Mammary epithelial cell (primary cell): ENCODE measurements at places on chromosomes 2 and 18.

- no peak for DNase-seq
Measured at GRCh38 chr2:39266916-39267434, 23.2 kb upstream of the CDKL4 start.

DNA sequence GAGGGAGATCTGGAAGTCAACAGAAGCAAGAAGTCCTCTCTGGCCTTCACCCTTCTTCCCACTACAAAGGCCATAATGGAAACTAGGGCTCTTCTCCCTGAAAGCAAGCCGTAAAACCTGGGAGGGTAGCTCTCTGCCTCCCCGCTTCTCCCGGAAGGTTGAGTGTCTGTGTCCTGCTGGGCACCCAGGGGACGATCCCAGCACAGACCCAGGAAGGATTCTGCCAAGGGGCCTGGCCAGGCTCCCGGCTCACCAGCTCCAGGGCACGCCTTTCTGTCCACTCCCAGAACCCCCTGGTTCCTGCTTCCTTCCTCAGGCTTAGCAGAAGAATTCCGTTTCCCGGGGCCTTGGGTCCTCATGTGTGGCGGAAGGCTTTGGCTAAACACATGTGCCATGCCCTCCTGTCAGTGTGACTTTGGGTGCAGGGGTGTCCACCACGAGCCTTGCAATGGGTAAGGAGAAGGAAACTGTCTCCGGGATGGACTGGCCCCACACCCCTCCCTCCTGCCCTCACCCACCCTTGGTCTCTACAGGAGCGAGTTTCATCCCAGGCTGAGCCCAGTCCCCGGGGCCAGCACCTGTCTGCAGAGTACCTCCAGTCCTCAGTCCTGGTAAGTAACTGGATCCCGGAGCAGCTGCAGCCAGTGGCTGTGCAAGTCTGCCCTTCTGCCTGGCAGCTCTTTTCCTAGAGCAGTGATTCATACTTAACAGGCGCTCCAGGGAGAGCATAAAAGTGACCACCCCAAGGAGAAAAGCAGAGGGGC, 135.8 kb downstream of the TPO start:
- DNase-seq = no peak

GRCh38 chr2:39821871-39822270, 42.8 kb upstream of the THUMPD2 start:
- DNase-seq = no peak

- DNase-seq = no peak
Measured at GRCh38 chr2:171883275-171883893, 10.7 kb downstream of the SLC25A12 start.

DNA sequence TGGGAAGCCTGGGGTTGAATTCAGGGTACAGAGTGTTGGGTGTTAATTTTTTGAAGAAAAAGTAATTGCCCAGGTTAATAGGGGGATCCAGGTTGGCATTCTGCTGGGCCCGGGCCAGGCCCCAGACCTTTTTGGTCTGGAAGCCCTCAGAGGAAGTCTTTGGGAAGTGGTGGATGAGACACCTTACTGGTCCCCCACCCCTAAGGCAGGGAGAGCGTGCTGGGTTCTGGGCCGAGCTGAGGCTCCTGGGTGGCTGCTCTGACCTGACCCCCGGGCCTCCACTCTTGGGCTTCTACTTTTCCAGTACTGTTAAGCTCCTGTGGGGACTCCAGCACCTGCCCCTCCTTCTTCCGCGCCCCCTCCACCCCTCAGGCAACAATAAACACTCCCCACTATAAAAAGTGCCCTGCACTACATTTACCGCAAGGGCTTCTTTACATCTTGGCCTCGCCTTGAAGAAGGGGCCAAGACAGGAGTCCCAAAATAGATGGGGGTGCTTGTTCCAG, 753 bp upstream of the HOXD3 start:
- DNase-seq = no peak

- DNase-seq = no peak
Measured at GRCh38 chr2:96163415-96163767, 18.2 kb upstream of the DUSP2 start.

DNA sequence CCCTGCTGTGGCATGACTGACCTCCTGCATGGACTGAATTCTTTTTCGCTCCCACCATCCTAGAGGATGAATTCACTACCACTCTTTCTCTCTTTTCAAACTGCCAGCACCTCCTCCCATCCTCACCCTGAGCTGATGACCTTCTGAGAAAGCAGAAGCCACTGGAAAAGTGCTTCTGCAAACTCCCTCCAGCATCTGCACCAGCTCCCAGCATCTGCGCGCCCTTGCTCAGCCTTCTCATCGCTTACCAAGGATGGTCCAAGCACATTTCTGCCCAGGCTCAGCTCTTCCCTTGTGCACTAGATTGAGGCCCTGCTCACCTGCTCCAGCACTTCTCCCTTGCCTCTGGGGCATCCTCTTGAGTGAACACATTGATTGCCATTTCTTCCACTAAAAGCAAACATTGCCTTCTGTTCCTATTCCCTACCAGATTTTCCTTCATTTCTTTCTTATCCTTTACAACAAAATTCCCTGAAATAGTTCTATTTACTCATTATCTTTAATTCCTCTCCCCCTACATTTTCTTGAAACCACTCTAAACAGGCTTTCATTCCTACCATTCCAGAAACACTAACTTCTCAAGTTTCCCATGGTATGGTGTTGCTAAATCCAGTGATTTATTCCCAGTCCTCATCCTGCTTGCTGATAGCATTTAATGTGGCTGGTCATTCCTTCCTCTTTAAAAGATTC, 42.7 kb upstream of the IL1RL1 start:
- no peak for DNase-seq

DNA sequence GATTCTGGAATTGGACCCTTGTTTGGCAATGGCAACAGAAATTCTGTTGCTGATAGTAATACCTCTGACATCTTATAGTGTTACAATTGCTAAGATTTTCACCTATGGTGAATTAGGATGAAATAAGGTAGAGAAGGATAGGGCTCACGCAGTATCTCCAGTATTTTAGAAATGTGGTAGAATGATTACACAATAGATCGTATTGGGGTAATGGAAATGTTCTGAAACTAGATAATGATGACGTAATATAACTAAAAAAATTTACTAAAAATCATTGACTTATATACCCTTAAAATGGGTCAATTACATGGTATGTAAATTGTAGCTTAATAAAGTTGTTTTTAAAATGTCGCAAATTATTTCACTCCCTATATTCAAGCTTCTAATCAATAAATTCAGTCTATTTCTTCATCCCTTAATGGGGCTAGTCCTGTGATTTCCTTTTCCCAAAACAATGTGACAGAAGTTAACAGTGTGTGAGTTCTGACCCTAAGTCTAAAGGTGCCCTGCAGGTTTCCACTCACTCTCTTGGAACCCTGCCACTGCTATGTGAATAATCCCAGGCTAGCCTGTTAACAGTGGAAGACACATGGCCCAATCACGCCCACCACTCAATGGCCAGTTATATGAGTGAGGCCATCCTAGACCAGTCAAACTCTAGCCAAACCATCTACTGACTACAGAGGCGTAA, 31.2 kb downstream of the USP37 start:
- peak; percentile 33 for DNase-seq

- DNase-seq = no peak
Measured at GRCh38 chr2:121491518-121491917, 39.2 kb upstream of the RNU4ATAC start.

GRCh38 chr2:39375917-39376316, 61.2 kb downstream of the MAP4K3 start:
- DNase-seq = no peak

DNA sequence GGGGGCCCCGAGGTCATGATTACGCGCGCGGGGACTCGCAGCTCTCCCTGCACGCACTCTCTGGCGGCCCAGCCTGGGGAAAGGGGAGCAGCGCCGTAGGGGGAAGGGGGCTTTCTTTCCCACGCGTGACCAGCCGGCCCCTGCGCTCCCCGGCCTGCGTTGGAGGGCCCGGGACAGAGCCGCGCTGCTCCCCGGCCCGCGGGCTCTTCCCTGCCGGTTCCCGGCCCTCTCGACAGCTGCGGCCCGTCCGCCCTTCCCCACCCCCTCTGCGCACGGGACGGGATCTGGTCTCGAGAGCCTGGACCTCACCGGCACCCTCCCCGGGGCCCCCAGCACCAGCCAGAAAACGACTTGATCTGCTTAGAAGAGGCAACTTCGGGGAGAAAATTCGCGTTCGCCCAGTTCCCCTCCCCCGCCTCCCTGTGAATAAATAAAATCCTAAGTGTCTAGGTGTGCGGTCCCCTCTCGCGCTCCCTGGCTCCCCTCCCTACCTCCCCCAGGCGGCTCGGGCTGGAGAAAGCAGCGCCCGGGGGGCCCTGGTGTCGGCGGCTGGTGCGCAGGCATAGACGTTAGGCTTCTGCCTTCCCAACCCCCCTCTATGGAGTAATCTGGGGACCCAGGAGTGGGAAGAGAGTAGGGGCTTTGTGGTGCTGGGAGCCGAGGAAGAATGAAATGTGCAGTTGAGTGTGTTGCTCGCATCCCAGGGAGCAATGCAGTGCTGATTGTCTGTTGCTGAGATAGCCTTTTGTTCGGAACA, 803 bp upstream of the FIGN start:
- DNase-seq = peak; percentile 22

- DNase-seq = peak; percentile 47
Measured at GRCh38 chr18:55988537-55988936, 400.5 kb upstream of the TCF4 start.

DNA sequence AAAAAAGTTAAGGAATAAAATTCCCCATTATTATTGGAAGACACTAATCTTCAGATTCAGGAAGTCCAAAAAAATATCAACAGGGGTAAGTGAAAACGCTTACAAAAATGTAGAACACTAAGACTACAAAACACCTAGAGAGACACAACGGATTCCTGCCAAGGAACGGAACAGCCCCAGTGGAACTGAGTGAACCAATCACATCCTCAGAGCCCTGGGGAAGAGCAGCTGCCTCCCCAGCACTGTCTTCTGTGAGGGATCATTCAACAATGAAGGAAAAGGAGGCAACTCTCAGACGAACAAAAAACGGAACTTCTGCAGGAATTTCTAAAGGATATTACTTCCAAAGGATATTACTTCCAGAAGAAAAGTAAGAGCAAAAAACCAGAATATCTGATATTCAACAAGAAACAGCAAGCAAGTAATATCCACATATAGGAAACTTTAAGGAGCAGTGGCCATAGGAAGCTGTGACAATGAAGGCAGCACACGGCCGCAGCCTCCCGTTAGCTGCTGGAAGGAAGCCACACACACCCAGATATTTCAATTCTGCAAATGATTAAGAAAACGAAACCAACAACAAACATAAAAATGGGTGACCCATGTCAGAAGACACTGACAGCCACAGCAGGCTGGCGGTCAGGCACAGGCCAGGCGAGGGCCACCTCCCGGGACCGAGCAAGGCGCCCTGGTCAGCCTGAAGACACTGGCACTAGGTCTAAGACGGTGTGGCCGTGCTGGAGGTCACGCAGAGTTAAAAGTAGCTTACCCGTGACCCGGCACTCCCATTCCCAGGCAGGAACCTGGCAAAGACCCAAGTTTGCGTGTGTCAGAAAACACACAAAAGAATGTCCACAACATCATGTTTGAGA, 81.8 kb downstream of the HDAC4 start:
- DNase-seq = no peak

- no peak for DNase-seq
Measured at GRCh38 chr2:150598383-150598782, 110.9 kb upstream of the RND3 start.

DNA sequence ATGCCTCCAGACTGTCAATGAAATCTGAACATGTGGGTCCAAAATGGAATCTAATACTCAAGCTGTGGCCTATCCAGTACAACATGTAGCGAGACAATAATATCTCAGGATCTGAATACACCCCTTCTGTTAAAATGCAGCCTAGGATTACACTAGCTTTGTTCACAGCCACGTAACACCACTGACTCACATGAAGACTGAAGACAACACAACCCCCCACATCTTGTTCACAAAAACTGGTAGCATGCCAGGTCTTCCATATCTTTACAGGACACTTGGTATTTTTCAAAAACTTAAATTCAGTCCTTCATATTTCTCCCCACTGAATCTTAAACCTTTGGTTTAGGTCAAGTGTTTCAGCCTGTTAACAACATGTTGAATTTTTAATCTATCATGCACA, 84.2 kb downstream of the SLC8A1 start:
- peak; percentile 51 for DNase-seq

DNA sequence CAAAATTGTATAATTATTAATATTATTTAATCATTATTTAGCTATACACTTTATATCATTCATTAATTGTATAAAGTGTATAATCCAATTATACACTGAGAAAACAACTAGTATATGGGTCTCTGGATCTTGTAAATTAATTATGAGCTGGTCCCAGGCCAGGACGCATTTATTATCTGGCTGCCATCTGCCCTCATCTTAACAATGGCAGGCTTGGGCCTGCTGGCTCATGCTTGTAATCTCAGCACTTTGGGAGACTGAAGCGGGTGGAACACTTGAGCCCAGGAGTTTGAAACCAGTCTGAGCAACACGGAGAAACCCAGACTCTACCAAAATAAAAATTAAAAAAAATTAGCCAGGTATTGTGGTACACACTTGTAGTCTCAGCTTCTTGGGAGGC, 502.2 kb upstream of the NRXN1 start:
- no peak for DNase-seq

DNA sequence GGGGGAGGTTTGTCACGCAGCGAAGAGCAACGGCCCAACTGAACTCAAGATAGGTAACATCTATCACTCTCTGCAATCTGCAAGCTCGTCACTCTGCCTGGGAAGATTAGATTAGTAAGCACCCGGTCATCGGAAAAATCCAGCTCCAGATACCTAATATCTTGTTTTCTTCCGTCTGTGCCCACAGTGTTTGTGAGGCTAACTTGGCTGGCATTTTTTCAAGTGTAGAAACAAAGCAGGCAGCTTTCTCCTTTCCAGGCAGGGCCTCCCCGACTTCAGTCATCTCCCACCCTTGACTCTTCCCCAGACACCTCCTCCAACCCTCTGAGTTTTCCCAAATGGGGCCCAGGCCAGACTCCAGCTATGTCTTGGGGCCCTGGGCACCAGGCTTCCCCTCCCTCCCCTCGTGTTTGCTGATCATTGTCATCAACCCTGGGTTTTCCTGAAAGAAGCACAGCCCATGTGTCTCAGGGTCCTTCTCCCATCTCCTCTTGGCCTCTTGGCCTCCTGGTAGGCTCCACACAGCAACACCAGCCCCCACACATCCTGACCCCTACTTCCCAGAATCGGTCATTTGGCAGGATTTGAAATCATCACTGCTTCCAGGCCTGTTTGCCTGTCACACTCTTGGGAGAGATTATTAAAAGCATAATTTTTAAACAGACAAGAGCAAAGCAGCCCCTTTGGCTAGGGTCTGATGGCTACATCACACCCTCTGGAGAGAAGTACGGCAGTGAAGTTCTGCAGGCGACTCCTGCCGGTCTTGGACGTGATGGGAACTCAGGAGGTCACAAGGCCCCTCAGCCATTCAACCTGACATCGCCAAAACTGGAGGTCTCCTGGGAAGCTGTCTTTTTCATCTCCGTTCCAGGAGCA, 144.9 kb upstream of the ID2 start:
- DNase-seq = no peak

DNA sequence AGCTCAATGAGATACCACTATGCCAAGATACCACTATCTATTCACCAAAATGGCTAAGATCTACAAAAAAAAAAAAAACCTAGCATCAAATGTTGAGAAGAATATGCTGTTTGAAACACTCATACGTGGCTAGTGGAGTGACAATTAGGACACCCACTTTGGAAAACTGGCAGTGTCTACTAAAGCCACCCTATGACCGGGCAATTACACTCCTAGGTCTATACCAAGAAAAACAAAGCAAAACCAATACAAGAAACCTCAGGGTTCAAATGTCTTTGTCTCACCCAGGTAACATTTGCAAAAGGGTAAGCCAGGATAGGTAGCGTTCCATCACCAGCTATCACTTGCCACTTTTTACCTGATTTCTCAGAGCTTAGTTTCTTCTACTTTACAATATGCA, 123.6 kb upstream of the CAB39 start:
- no peak for DNase-seq
